ENCODE measurements at places on chromosomes 2 and 18.
A peak's percentile ranks its signal among the peaks of the same experiment; 100 is the strongest.

DNA sequence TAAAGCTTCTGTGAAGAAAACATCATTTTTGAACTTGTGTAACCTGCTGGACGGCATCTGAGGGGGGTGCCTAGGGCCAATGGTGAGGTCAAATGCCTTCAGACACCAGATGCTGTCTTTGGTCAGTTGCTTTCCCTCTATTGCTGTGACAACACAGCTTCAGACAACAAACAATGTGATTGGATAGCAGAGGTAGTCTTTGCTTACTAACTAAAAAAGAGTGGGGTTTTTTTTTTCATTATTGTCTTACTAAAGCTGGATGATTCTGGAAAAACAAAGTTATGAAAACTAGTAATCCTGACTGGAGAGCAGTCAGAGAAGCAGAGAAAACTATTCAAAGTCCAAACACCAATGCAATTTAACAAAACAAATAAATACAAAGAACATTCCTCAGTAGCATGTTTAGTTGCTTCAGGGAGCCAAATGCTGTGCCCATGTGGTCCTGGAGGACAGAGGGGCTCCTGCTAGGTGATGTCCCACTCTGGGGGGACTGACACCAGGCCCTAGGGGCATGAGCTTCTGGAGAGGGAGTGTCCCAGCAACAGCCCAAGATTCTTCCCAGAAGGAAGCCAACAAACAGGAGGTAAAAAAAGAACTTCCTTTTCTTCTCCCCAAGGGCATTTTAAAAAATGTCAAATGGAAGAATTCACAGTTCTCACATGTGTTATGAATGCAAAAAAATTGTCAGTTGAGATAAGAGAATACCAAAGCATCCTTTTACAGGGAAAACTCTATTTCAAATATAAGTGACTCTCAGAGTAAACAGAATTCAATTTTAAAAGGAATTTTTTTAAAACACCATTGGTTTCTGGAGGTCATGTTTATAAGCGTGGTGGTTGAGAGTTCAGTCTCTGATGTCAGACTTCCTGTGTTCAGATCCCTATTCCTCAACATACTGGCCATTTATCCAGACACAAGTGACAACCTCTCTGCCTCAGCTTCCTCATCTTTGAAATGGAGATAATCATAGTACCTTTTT lies 181.1 kb upstream of the PGAP1 start:
- DNase-seq, result no peak

DNA sequence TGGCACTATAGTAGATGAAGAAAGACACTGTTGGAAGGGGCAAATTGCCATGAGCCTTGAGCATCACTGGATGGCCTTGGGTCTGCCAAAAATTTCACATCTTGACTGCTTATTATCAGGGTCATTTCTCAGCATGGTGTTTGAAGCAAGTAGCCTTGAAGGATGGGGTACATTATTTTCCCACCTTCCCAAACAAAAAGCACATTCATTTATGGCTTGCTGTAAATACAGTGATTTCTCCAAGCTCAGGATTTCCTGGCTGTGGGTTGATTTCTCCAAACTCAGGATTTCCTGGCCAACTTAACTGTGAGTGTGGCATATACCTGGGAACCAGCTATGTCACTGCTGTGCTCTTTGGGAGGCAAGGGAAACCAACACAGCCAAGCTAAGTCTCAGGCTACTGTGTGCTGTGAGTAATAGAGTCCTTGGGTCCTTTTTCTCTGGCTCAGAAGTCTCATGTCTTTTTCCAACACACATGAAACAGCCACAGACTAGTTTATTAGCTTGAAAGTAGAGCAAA lies 116.6 kb downstream of the SPHKAP start:
- no peak for DNase-seq

DNA sequence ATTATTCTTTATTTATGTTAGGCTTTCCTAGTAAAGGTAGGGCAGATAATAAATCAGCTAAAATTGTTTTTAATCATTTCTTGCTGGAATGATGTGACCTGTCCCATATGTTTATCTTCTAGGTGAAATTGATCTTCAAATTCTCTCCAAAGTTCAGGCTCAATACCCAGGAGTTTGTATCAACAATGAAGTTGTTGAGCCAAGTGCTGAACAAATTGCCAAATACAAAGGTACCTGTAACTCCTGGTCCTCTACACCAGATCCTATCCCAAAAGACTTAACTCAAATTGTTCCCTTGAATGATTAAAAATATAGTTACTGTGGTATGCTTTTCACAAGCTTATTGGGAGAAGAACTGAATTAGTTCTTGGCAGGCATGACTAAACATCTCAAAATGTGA lies 36.5 kb downstream of the HNMT start:
- no peak for DNase-seq

DNA sequence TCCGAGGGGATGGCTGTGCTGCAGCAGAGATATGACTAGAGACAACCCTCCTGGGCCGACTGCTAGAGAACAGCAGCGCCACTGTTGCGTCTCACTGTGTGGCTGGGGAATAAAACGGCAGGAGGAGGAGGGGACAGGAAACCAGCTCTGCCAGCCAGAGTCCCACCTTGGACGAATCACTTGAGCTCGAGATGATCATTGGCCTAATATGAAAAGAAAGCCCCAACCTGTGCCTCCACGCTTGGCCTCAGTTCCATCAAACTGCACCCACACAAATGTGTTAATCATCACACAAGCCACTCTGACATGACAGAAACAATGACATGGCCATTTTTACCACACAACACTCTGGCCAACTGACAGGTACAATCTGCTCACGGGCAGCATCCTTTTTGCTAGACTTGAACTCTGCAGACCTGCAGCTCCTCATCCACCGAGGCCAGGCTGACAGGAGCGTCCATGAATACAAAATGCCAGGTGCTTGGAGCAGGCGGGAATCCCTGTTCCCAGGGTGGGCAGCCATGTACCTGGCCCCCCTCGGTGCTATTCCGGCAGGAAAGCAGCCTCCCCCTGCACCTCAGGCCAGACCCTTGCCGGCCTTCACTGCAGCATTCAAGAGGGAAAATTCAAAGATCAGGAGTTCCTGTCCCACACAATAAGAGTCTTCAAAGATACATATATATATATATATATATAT lies 52.3 kb downstream of the PARD6G start:
- DNase-seq, result no peak

DNA sequence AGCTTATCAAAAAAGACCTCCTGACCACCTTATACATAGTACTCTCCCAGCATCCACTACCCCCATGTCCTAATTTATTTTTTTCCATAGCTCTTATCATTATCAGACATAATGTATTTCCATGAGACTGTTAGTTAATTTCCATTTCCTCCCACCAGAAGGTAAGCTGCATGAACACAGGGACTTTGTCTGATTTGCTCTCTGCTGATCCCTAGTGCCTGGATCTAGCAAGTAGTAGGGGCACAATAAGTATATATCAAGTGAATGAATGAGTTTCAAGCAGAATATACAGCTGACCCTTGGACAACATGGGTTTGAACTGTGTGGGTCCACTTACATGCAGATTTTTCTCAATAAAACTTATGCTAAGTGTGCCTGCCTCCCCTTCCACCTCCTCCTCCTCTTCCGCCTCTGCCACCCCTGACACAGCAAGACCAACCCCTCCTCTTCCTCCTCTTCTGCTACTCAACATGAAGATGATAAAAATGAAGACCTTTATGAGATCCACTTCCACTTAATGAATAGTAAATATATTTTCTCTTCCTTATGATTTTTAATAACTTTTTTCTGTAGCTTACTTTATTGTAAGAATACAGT lies 53.8 kb downstream of the CTAGE1 start:
- no peak for DNase-seq

GRCh38 chr18:24466771-24467170 lies 6.3 kb downstream of the HRH4 start:
- DNase-seq, result no peak

DNA sequence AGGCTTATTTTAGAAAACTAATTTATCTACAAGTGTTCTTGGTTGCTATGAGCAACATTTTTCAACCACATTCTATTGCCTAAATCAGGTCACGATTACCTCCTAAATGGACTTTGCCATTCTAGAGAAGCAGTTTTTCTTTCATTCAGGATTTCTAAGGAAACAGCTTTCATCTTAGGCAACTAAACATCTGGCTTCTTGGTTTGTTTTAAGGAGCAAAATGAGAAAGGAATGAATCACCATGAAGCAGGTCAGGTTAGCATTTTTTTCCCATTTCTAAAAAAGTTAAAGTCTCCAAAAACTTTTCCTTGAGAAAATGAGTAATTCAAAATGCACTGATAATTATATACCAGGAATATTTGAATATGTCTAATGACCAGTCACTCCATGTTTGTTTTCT lies 114.8 kb downstream of the GAREM1 start:
- no peak for DNase-seq

GRCh38 chr2:145288650-145289496 lies 769.0 kb upstream of the ZEB2 start:
- no peak for DNase-seq

GRCh38 chr18:10278265-10278664 lies 176.2 kb upstream of the APCDD1 start:
- DNase-seq, result no peak

GRCh38 chr2:172021074-172021931 lies 21.6 kb downstream of the METAP1D start:
- no peak for DNase-seq

- DNase-seq, result peak; percentile 12
Measured at GRCh38 chr2:173568054-173568453, 213.4 kb downstream of the CDCA7 start.

GRCh38 chr2:172878260-172878659 lies 142.6 kb downstream of the RAPGEF4 start:
- DNase-seq, result no peak

DNA sequence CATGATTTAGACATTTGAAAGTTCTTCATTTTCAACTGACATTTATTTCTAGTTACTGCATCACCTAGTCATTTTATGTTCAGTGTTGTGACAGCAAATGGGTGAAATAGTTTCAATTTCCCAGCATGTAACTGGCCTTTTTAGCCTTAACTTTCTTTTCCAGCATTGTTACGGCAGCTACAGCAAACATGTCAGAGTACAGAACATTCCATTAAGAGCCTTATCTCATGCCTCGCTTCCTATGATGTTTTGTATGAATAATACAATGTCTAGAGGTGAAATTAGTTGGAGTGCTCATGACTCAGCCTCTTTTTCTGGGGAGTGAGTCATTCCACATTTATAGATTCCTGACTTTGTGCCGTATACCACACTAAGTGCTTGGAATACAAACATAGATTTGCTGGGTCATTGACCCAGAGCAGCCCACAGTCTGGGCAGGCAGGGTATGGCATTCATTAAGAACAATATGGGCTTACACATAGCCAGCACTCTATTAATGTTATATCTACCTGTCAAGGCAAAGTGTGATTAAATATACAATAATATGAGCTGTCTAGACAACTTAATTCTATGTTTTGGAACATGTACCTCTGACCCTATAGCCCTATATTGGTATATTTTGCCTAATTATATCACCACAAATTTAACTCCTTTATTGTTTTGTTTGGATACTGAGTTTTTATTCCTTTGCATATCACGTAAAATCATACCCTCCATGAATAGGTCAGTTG lies 72.2 kb downstream of the MAP2 start:
- no peak for DNase-seq

- DNase-seq, result no peak
Measured at GRCh38 chr2:46847726-46848412, 67.7 kb downstream of the MCFD2 start.

GRCh38 chr2:239532859-239533258 lies 132.0 kb upstream of the HDAC4 start:
- no peak for DNase-seq

GRCh38 chr2:68436270-68436669 lies 30.8 kb downstream of the FBXO48 start:
- no peak for DNase-seq

GRCh38 chr2:43519643-43520221 lies 76.1 kb downstream of the THADA start:
- no peak for DNase-seq

DNA sequence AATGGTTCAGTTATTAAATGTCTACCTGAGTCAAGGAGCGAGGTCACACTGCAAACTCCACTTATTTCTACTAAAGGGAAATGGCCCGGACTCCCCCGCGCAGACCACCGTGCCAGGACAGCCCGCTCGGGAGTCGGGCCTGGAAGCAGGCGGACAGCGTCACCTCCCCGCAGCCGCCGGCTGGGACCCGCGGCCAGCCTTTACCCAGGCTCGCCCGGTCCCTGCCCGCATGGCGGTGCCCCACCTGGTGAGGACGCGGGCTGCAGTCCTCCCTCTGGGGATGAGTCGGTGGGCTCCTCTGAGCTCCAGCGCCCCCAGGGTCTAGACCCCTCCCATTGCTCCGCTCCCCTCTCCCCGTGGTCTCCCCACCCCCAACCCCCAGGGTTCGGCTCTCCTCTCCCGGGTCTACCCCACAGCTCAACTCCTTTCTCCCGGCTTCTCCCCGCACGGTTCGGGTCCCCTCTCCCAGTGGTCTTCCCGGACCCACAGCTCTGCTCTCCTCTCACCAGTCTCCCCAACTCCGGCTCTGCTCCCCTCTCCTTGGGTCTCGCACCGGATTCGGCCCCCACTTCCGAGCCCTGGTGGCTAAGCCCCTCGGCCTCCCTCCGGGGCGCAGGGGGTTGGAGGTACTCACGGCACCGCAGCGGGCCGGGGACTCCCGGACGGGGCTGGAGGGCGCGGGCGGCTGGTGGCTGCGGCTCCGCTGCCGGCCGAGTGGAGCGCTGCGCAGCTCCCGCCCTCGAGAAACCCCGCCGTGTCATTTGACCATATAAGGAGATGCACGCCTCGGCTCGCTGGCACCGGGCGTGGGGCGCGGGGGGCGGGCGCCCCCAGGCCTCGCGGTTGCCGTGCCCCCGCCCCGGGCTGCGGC lies at the start of gene FHL2:
FHL2 (minus strand) TSS at position 716 of the 871 bp plus-strand sequence. CDS start 12,535 bp downstream, outside the sequence.
- peak; percentile 80 for DNase-seq

- DNase-seq, result no peak
Measured at GRCh38 chr2:17059458-17059857, 393.8 kb upstream of the CYRIA start.

DNA sequence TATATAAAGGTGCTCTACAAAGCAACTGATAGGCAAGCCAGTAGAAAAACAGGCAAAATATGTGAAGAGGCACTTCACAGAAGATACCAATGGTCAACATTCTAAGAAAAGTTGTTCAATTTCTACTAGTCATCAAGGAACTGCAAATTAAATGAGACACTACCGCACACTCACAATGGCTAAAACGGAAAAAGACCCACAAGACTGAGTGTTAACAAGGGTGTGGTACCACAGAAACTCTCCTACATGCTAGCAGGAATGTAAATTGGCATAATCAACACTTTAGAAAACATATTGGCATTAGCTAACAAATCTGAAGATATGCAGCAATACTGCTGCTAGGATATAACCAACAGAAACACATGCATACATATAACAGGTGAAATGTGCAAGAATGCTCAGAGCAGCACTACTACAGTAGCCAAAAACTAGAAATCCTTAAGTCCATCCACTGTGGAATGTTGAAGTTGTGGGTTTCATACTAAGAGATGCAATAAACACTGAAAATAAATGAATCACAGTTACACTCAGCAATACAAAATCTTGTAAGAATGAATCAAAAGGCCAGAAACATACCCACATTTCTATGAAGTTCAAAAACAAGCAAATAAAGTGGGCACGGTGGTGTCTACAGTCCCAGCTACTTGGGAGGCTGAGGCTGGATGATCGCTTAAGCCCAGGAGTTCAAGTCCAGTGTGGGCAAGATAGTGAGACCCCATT lies 9.2 kb downstream of the RNU4ATAC start:
- no peak for DNase-seq
